ENCODE measurements at places on chromosomes 5 and 9.

DNA sequence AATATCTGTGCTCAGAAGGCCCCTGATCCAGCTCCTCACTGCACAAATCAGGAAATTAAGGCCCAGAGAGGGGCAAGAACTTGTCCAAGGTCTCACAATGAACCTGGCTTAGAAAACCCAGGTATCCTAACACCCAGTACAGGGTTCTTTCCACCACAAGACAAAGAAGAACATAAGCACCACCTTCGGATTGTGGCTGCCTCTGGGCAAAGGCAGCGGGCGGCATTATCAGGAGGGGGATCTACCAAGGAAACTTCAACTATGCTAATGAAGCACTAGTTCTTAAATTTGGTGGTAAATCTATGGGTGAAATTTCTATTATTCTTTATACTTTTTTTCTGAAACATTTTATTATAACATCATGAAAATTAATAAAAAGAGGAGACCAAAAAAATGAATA is 17.9 kb downstream of the ANXA6 start:
- no peak for DNase-seq

DNA sequence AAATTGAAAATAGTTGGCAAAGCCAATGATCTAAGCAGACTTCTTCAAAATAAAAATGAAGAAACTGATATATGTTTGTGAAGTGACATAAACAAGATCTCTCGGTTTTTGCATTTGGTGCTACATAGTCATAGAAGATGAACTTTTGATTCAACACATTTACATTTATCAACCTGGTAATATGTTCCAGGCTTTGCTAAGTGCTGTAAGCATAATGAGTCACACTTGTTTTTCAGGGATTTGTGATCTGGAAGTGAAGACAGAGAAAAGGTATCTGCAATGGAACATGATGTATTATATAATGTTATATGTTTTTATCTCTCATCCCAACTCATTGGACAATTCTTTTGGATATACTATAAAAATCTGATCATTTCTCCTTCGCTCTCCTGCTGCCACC is 801.4 kb downstream of the BRINP1 start:
- no peak for DNase-seq

DNA sequence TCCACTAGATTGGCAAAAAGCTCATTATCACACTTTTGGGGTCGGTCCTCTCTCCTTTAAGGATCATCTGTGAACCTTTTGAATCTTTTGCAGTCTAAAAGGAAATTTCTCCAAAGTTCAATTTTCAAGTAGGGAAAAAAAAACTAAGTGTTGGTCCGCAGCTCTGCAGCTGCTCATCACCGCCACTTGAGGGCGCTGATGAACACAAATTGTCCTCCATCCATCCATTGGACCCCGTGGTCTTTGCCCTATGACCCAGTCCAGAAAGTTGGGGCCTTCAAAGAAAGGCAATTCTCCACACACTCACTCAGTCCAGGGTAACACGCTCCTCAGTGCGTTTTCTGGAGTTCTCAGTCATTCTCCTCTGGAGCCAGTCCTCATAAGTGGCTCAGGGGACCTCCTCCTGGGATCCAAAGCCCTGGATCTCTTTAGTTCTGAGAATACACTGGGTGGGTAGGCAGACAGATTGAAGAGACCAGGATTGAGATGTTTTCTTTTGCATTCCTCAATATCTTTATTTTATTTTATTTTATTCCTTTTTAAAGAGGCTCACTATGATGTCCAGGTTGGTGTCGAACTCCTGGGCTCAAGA is 63.6 kb upstream of the SLC28A3 start:
- DNase-seq, result no peak

GRCh38 chr5:72681781-72682180 is 134.7 kb upstream of the TNPO1 start:
- DNase-seq, result no peak

- DNase-seq, result no peak
These were observed 81.9 kb upstream of the GLIS3 start for GRCh38 chr9:4381744-4382143.

- no peak for DNase-seq
These were observed 47.5 kb upstream of the NRARP start for GRCh38 chr9:137349471-137350033.

- no peak for DNase-seq
These were observed 124.1 kb upstream of the RETREG1 start for GRCh38 chr5:16740811-16741392.

DNA sequence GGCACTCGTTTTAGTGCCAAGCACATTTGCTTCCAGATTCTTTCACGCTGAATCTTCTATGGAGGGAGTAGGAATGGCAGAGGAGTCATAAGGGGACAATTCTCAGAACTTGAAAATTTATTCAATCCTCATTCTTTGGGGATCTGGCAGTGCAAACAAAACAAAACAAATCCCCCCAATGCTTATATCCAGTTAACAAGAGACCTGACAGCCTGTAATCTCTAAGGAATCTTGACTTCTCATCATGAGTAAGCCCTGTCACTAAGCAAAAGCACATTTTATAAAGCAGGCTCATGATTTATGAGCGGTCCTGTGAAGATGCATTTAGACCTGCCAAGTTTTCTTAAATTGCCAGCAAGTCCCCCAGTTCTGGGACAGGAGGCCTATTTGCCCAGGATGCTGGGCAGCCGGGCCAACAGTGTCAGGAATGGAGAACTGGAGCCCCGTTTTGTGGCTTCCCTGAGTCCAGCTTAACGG is 513.9 kb downstream of the CTNND2 start:
- no peak for DNase-seq

DNA sequence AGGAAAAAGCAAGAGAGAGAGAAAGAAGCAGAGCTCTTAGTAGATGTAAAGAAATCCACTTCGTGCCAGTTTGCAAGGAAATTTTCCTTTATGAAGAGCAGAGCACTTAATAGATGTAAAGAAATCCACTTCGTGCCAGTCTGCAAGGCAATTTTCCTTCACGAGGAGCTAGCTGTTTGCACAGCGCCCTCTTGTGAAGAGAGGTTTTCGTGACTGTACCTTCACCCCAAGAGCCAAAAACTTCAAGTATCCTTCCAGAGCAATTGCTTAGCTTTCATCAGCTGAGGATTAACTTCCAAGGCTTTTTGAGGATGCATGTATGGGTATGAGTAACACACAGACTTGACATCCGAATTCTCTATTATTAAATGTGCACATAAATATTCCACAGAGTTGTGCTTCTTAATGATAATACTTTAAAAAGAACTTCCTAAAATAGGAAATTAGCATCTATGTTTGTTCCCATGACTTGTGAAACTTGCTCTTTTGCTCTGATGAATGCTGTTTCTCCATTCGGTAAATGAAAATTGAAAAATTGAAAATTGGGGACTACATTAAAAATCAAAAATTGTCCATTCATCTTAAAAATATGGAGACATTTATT is 525.6 kb downstream of the PDE4D start:
- DNase-seq, result peak; percentile 46

DNA sequence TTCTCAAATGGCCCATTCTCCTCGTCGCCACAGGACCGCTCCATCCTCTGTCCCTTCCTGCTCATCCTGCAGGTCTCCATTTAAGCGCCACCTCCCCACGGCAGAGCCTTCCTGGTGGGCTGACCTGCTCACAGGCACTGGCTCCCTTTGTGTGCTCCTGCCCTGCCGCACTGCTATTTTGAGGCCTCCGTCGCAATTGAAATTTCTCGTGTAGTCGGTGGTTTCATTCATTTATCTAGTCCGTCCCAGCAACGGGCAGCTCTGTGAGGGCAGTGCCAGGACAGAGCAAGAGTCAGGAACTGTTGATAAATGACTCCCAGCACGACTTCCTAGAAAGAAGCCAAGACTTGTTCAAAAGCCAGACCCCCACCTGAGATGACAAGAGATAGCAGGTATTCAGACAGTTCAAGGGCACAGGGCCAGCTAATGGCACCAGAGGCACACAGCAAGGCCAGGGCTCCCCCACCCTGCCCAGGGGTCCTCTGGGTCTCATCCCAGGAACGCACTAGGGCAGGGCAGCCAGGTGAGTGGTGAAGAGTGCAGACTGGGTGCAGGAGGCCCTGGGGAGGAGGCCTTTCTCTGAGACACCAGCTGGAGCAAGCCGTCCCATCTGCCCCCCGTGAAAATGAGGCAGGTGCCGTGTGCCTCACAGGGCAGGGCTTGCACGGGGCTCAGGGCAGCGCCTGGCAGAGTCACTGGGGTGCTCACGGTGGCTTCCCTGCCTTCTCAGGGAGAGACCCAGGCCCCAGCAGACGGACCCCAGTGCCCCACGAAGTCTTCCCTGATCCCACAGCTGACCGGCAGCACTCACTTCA is 36.9 kb downstream of the FAM78A start:
- DNase-seq, result no peak

GRCh38 chr9:14303521-14303920 is 10.4 kb downstream of the NFIB start:
- no peak for DNase-seq

Measured in CD8-positive, alpha-beta memory T cell (primary cell).